ENCODE measurements at places on chromosomes 1 and 21.

GRCh38 chr1:190175320-190175719 is 302.3 kb downstream of the BRINP3 start:
- DNase-seq = no peak

DNA sequence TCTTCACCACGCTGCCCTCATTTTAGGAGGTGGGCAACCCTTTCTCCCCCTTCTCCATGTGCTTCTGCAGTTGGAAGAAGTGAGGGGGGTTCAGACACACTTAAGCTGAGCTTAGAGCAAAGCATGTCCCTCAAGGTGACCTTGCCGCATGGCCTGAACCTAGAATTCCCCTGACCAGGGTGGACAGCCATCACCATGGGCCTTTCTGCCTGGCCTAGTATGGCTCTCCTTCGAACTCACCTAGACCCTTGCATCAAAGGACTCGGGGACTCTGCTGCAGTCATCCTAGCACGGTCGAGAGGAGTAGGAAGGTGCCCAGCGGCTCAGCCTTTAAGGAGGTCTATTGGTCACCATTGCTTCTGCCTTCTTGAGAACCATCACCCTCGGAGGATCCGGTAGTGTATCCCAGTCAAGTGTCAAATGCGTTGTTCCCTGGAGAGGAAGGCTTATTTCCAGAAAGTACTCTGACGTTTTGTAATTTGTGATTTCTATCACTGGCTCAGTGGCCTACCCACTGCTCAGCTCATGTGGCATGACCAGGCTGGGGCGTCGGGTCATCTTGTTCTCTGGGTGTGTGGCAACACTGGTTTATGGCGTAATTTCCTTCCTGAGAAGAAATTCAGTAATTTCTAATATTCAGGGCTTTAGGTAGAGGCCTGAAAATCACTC is at the start of gene KCNE1:
TSS of gene KCNE1 (minus strand) at position 424 of the 669 bp plus-strand sequence. CDS start 62,576 bp downstream, outside the sequence.
- no peak for DNase-seq

DNA sequence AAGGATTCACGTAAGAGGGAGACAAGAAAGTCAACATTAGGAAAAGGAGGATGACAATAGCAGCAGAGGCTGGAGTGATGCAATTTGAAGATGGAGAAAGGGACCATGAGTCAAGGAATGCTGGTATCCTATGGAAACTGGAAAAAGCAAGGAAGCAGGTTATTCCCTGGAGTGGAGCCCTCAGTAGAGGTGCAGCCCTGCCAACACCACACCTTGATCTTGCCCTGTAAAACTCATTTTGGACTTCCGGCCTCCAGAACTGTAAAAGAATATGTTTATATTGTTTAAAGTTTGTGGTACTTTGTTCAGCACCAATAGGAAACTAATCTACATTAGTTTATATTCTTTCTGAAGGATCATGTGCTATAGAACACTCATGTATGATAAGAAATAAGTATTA is 19.6 kb upstream of the CLDN17 start:
- no peak for DNase-seq

DNA sequence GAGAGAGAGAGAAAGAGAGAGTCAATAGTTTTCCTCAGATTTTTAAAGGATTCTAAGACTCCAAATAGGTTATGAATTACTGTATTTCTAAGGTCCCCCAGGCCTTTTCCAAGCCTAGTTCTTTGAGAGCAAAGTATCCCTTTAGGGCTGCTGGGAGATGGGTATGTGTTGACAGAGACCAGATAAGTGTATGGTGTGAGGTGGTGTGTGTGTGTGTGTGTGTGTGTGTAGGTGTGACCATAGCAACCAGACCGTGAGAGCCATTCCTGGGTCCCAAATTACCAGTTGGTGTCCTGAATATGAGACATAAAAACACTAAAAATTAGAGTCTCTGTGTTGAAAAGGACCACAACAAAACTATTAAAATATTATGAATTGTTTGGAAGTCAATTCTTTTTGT is 41.7 kb upstream of the DNAJC6 start:
- peak; percentile 50 for DNase-seq

DNA sequence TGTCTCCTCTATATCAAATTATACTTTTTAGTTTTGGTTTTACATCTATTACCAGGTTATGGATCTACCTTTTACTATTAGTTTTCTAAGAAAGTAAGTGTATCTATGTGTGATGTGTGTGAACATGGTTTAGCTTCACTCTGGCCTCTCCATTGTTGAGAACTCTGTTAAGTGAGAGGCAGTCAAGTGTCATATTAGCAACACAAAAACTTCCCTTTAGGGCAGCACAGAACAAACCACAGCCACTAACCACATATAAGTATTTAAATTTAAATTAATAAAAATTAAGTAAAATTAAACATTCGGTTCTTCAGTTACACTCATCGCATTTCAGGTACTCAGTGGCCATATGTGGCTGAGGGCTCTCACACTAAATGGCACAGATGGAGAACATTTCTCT is 96.6 kb downstream of the DPYD start:
- no peak for DNase-seq

DNA sequence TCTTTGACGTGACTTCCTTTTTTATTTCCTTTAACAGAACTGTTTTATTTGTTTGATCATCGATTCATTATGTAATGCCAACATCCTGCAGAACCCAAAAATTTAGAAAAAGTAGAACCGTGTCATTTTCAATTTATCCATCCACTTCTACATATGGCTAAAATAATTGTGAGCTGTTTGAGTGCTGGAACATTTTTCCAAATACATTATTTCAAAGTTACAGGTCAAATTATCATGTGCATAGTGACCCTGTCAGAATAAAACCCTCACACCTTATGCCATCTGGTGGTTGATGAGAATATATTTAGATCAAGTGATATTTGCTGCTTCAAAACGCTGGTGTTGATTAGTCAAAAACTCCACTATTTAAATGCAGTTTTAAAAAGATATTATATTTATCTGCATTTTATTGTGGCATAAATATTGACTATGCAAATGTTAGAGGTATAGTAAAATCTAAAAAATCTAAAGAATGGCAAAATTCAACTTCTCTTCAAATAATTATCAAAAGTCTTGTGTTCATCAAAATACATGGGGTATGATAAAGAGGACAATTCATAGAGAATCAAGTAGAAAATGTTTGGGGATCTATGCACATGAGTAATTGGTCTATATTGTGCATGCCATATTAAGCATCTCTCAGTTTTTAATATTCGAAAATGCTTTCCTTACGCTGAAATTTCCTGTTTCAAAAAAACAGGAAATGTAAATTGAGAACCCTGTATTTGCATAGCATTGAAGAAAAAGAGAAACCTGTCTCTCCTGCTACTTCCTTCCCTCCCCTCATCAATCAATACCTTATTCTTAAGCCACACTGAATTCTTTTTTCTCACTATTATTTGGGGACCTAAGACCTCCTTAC is 39.7 kb downstream of the UBE2U start:
- DNase-seq = peak; percentile 72

DNA sequence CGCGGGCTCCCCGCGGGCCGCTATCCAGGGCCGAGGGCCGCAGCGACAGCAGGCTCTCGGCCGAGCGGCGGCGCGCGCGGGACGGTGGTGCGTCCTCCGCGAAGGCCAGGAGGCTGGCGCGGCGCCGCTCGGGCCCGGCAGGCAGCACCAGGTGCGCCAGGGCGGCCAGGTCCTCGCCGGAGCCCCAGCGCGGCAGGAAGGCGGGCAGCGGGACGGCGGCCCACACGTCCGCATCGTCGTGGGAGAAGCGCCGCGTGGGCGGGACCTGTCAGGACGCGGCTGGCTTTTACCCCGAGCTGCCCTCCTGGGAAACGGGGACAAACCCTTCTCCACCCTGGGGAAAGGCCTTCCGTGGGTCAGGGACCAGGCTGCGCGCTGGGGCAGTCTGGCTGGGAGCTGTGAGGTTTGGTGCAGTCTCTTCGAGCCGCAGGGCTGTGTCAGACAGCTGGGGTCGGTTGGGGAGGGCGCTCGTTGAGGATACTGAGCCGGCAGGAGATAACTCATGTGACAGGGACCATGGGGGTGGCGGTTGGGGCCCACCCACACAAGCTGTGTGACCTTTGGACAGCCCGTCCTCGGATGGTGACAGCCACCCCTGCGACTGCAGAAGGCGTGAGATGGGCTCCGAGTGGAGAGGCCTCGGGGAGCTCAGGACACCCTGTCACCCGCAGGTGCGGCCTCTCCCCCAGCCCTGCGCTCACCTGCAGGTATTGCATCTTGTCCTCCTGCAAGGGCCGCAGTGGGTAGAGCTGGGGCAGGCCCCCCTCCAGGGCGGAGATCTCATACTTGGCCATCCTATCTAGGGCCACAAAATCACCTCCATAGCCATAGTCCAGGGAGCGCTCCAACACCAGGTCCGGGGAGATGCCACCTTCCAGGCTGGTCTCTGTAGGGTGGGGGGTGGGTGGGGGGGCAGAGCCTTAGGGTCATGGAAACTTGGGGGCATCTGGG is 6.0 kb downstream of the HES3 start:
- peak; percentile 34 for DNase-seq

DNA sequence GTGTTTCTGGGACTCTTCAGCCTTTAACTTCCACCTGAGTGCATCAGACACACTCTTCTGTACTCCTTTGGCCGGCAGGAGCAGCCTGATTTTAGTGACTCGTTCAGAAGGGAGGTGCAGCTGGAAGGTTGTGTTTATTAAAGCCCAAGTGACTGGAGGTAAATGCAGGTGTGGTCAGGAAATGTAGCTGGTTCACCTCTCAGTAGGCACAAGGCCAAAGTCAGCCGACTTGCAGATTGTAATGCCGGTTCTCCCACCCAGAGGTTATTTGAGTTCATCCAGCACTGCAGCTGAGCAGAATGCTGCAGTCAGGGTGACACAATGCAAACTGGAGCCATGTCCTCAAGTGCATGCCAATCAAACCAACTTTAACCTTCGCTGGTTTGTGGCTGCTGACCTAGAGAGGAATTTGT is 91.5 kb downstream of the SPATA46 start:
- DNase-seq = peak; percentile 89

GRCh38 chr1:20271498-20272400 is 18.9 kb upstream of the VWA5B1 start:
- DNase-seq = no peak

- no peak for DNase-seq
These were observed 422.2 kb upstream of the DEPDC1 start for GRCh38 chr1:68919075-68919474.

- DNase-seq = no peak
These were observed at the start of gene PLA2G2E for GRCh38 chr1:19923137-19923952. Gene PLA2G2E, minus strand, starts transcription at chr1:19923617. Its CDS starts 58 bp downstream, at chr1:19923559.

- DNase-seq = no peak
These were observed 33.5 kb downstream of the HTR6 start for GRCh38 chr1:19698181-19698580.

Data from NCI-H69 (cell line).